ENCODE measurements at places on chromosomes 5 and 9.

DNA sequence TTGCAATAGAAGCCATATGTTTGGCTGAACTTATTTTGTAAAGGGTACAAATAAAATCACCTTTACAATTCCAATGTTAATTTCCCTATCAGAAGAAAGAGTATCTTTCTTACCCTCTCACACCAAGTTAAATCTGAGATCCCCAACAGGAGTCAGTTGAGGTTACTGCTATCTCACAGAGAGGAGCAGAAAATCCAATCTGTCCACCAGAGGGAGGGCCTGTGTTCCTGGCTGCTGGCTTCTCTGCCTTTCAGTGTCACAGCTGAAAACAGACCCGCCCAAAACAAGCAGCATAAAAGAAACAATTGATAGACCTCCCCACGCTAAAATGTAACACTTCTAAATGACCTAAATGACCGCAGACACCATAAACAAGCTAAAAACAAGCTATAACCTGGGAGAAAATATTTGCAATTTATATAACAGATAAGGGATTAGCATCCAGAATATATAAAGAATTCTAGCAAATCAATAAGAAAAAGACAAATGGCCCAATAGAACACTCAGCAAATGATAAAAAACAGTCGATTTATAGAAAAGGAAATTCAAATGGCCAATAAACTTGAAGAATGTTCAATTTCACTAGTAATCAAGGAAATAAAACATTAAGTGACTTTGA lies 24.5 kb upstream of the MVB12B start:
- no peaks in the 10 kb centered on the region for H3K4me1 ChIP-seq
- H3K27me3 ChIP-seq = no peaks in the 10 kb centered on the region
- DNase-seq = peak; percentile 51
- H3K27ac ChIP-seq = no peak overlapping the region
- no peaks in the 10 kb centered on the region for H3K36me3 ChIP-seq

DNA sequence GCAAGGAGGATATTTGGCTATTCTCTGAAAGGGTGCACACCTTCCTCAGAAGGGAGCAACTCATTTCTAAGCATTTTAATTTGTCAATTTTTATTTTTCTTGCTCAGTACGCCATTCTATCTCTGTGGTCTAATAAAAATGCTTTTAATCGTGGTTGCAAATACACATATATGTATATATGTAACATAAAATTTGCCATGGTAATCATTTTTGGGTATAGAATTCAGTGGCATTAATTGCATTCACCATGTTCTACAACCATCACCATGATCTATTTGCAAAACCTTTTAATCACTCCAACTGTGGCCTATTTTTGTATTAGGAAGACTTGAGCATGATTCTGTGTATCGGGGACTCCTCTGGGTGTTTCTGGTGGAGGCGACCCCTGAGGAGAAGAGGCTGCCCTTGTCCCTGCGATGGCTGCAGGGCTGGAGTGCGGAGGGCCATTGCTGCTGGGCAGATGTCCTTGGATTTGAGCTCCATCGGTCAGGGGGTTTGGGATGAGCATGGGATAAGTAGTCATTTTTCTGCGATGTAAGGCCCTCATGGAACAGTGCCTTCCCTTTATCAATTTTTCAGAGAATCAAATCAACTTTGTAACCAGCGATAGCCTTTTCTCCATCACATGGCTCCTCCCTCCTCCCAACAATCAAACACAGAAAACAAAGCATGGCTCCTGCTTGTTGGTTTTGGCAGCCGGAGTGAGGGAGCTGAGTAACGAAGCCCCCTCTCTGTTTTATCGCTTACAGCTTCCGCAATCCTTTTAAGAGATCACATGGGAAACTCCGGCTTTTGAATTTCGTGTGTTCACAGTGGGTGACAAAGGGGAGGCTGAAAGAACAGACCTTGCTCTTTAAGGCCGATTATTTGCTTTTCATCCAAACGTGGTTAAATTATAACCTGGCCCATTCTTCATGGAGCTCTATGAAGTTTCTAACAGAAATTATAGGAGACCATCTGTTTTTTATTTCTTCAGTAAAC lies 187.3 kb downstream of the TENT4A start:
- no peak for DNase-seq
- H3K27ac ChIP-seq = no peak overlapping the region
- H3K27me3 ChIP-seq = peaks cover 62% of the 10 kb centered on the region
- no peaks in the 10 kb centered on the region for H3K4me1 ChIP-seq
- no peaks in the 10 kb centered on the region for H3K36me3 ChIP-seq

DNA sequence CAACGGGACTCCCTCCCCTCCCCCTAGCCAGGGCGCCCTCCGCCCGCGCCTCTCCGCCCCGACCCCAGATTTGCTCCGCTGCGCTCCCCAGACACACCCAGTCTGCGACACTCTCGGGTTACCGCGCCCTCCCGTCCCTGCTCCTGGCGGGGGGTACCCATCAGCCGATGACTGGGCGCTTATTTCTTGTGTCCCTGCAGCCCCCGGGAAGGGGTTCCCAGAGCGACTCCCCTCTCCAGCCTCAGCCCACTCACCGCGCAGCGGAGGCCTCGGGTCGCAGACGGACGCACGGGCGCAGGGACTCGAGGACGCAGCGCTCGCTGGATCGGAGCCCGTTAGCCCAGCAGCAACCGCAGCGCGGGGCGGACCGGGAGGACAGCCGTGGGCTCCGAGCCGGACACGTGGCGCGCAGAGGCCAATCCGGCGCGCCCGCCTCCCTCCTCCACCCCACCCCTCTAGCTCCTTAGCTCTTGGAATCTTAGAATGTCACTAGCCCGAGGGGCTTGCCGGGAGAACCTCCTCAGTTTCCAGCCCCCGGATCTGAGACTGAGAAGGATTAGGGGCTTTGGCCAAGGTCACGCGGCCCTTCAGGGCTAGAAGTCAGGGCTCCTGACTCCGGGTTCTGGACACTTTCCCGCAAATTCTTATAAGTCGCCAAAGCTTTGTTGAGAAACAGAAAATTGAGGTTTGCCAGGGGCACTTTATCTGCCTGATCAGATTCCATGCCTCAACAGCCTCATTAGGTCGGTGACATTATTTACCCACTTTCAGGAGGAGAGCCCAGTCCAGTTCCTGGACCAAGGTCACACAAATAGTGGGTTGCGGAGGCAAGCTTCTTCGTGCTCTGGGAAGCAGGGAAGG lies at the start of gene ANXA6:
TSS of gene ANXA6 (minus strand) at position 354 of the 861 bp plus-strand sequence. CDS start 9,878 bp downstream, outside the sequence.
- H3K36me3 ChIP-seq = no peaks in the 10 kb centered on the region
- H3K4me3 ChIP-seq = peak within 1 kb of the TSS; percentile 53
- peak; percentile 43 for DNase-seq
- peaks cover 6% of the 10 kb centered on the region for H3K27me3 ChIP-seq
- no peak within 1 kb of the TSS for H3K27ac ChIP-seq

- no peak overlapping the region for H3K27ac ChIP-seq
- H3K36me3 ChIP-seq = no peaks in the 10 kb centered on the region
- H3K4me3 ChIP-seq = no peak overlapping the region
- no peaks in the 10 kb centered on the region for H3K27me3 ChIP-seq
These were observed 575.8 kb downstream of the TLE1 start for GRCh38 chr9:81113453-81114124.

DNA sequence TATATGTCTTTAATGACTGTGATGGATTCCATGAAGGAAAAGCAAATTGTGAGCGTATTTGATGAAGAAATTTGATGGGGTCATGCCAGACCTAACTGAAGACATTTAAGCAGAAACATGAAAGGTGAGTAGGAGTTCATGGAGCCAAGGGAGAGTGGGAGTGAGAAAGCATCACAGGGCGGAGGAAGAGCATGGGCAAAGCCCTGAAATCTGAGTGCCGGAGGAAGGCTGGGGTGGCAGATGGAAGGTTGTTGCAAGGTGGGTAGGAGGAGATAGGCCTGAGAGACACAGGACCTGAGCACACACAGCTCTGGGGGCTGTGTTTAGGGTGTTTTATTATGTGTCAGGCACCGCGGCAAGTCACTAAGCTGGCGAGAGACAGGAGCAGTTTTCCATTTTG lies 100.3 kb upstream of the SPOCK1 start:
- H3K27me3 ChIP-seq = peaks cover 80% of the 10 kb centered on the region
- H3K36me3 ChIP-seq = no peaks in the 10 kb centered on the region
- H3K27ac ChIP-seq = no peak overlapping the region

- H3K4me1 ChIP-seq = peaks cover 18% of the 10 kb centered on the region
- no peaks in the 10 kb centered on the region for H3K27me3 ChIP-seq
- no peaks in the 10 kb centered on the region for H3K36me3 ChIP-seq
- DNase-seq = no peak
- no peak overlapping the region for H3K4me3 ChIP-seq
These were observed 30.6 kb downstream of the PLPP7 start for GRCh38 chr9:131320031-131320685.

DNA sequence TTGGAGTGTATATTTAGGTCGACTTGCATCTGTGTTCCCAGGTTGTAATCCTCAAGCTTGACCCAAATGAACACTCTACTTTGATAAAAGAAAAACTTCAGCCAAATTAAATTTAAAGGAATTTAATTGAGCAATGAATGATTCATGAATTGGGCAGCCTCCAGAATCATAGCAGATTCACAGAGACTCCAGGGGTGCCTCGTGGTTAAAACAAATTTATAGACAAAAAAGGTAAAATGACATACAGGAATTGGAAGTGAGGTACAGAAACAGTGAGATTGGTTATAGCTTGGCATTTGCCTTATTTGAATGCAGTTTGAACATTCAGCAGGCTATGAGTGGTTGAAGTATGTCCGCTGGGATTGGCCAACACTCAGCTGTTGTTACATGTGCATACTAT lies 21.6 kb upstream of the SPATA31D4 start:
- H3K4me1 ChIP-seq = no peaks in the 10 kb centered on the region
- no peaks in the 10 kb centered on the region for H3K36me3 ChIP-seq
- no peak overlapping the region for H3K4me3 ChIP-seq
- no peak overlapping the region for H3K27ac ChIP-seq
- DNase-seq = no peak

GRCh38 chr5:3994628-3995027 lies 399.0 kb downstream of the IRX1 start:
- no peak overlapping the region for H3K4me3 ChIP-seq
- H3K4me1 ChIP-seq = no peaks in the 10 kb centered on the region
- peaks cover 96% of the 10 kb centered on the region for H3K27me3 ChIP-seq
- H3K27ac ChIP-seq = no peak overlapping the region
- H3K36me3 ChIP-seq = no peaks in the 10 kb centered on the region

DNA sequence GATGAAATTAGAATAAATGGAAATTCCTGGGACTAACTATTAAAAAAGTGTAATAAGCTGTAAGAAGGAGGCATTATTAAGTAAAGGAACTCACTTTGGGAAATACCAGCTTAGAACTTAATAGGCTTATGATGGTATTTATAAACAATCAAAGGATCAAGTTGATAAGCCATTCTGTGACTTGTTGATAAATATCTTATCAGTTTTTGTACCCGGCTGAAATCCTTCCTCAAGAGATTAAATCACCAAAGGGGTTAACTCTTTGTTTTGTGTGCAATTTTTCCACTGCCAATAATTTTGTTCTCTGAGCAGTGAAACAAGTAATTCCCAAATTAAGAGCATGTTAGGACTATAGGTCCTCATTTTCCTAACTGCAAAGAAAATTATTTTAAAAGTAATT lies 70.7 kb upstream of the BDP1 start:
- H3K36me3 ChIP-seq = no peaks in the 10 kb centered on the region
- DNase-seq = no peak
- no peaks in the 10 kb centered on the region for H3K27me3 ChIP-seq
- no peaks in the 10 kb centered on the region for H3K4me1 ChIP-seq
- H3K4me3 ChIP-seq = no peak overlapping the region

- no peak overlapping the region for H3K27ac ChIP-seq
- H3K4me3 ChIP-seq = no peak overlapping the region
- no peaks in the 10 kb centered on the region for H3K36me3 ChIP-seq
- H3K27me3 ChIP-seq = no peaks in the 10 kb centered on the region
- DNase-seq = no peak
- H3K4me1 ChIP-seq = no peaks in the 10 kb centered on the region
These were observed 67.9 kb downstream of the ADAMTS6 start for GRCh38 chr5:65413822-65414221.

GRCh38 chr5:145407300-145408047 lies 427.7 kb downstream of the PRELID2 start:
- no peaks in the 10 kb centered on the region for H3K27me3 ChIP-seq
- H3K27ac ChIP-seq = no peak overlapping the region
- no peak for DNase-seq
- peaks cover 7% of the 10 kb centered on the region for H3K4me1 ChIP-seq
- no peaks in the 10 kb centered on the region for H3K36me3 ChIP-seq

- H3K36me3 ChIP-seq = no peaks in the 10 kb centered on the region
- H3K4me1 ChIP-seq = no peaks in the 10 kb centered on the region
- no peak overlapping the region for H3K27ac ChIP-seq
- no peak for DNase-seq
- H3K27me3 ChIP-seq = peaks cover 23% of the 10 kb centered on the region
These were observed 429.2 kb downstream of the DMAC1 start for GRCh38 chr9:7370381-7370780.

- DNase-seq = peak; percentile 73
- peaks cover 8% of the 10 kb centered on the region for H3K4me1 ChIP-seq
- no peaks in the 10 kb centered on the region for H3K27me3 ChIP-seq
- H3K36me3 ChIP-seq = no peaks in the 10 kb centered on the region
- H3K4me3 ChIP-seq = no peak overlapping the region
These were observed 20.0 kb upstream of the NPM1 start for GRCh38 chr5:171367424-171368370.

DNA sequence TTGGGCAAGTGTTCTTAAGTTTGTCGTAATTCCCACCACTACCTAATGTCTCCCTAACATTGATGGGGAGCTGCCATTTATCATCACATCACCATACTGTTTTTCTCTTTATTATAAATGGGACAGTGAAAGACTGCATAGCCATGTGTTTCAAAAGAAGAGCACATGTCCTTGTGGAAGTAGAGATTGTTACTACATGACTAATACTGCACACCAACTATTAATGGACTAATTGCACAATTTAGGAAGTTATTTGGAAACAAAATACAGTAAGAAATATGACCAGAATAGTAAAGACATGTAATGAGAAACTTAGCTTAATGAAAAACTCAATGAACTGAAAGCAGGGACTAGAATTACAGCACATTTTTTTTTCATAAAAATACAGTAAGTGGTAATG lies 12.0 kb upstream of the ELOVL7 start:
- H3K4me3 ChIP-seq = no peak overlapping the region
- no peaks in the 10 kb centered on the region for H3K27me3 ChIP-seq
- peak; percentile 45 for DNase-seq
- H3K36me3 ChIP-seq = no peaks in the 10 kb centered on the region

- no peak for DNase-seq
- no peaks in the 10 kb centered on the region for H3K27me3 ChIP-seq
- no peaks in the 10 kb centered on the region for H3K36me3 ChIP-seq
- no peaks in the 10 kb centered on the region for H3K4me1 ChIP-seq
- no peak overlapping the region for H3K27ac ChIP-seq
These were observed 600.4 kb downstream of the CCDC171 start for GRCh38 chr9:16153221-16153620.

DNA sequence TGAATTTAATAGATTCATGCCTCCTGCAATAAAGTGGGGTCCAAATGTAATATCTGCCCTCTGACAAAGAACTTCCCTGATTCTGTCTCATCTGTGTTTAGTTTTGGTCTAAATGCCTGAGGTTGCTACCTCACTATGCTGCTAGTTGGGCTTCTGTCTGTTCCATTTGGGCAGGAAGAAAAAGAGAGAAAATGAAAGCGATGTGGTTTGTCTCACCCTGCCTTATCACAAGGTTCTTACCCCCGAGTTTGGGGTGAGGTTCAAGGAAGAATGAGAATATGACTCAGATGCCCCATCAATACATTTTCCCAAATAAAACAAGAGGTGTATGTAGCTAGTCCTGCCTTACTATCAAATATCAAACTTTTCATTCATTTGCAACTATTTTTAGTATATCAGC lies 132.1 kb upstream of the MTAP start:
- H3K36me3 ChIP-seq = no peaks in the 10 kb centered on the region
- H3K27ac ChIP-seq = no peak overlapping the region
- H3K27me3 ChIP-seq = no peaks in the 10 kb centered on the region
- no peak overlapping the region for H3K4me3 ChIP-seq
